HCT116 (cell line): ENCODE measurements at places on chromosomes 11 and 22.

DNA sequence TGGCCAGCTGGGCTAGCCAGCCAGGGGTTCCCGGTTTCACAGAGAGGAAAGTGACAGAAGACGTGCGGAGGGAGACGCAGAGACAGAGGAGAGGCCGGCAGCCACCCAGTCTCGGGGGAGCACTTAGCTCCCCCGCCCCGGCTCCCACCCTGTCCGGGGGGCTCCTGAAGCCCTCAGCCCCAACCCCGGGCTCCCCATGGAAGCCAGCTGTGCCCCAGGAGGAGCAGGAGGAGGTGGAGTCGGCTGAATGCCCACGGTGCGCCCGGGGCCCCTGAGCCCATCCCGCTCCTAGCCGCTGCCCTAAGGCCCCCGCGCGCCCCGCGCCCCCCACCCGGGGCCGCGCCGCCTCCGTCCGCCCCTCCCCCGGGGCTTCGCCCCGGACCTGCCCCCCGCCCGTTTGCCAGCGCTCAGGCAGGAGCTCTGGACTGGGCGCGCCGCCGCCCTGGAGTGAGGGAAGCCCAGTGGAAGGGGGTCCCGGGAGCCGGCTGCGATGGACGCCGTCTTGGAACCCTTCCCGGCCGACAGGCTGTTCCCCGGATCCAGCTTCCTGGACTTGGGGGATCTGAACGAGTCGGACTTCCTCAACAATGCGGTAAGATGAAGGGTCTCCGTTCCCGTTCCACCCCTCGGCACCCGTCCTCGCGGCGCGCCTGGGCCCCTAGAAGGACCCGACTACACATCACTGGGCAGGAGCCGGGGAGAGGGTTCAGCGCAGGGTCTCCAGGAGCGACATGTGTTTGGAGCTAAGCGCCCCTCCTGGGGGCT lies at the start of gene CREB3L1:
Gene CREB3L1 (plus strand): TSS at position 41 of the 765 bp plus-strand sequence. CDS start 450 bp downstream, at position 491.
- no peak for DNase-seq

GRCh38 chr11:3674189-3674588 lies 3.0 kb upstream of the CHRNA10 start:
- DNase-seq: no peak

DNA sequence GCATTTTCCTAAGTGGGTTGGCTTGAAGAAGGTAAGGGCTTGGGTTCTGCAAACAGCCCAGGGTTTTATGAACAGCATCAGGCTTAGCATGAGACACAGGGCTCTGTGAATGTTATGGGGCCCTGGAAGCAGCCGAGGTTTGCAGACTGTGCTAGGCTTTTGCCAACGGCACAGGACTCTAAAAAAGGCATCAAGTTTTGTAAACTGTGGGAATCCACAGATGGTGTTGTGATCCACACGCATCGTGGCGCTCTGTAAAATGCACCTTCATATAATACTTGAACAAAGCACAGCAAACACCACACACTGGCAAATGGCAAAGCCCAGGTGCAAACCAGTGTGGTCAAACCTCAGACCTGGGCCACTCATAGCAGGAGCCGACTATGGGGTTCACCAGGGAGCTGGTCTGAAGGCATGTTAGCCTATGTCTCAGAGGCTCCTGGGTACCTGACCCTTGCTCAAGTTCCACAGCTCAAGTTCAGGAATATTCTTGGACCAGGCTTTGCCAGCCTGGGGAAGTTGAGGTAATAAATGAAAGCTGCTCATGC lies 2.4 kb upstream of the SLCO2B1 start:
- no peak for DNase-seq

DNA sequence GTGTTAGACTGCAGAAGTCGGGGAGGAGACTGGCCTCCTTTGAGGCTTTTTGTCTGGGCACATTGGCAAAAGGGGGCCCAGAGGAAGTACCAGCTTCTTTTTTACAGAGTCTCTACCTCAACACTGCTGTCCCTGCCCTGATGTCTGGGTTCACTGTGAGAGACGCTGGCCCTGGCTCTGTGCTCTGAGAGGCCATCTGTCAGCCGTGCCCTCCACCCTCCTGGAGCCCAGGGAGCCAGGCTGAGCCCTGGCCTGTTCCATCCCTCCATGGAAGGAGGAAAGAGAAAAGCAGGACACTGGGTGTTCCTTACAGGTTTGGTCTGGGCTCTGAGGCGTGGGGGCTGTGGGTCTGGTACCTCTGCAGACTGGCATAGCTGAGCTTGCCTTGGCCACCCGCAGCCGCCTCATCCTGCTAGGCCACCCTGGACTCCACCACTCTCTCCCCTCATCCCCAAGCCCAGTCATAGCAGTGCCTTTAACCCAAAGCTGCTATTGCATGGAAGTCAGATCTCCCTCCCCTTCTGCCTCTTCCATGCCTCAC lies 105.5 kb upstream of the PARVA start:
- DNase-seq: no peak

DNA sequence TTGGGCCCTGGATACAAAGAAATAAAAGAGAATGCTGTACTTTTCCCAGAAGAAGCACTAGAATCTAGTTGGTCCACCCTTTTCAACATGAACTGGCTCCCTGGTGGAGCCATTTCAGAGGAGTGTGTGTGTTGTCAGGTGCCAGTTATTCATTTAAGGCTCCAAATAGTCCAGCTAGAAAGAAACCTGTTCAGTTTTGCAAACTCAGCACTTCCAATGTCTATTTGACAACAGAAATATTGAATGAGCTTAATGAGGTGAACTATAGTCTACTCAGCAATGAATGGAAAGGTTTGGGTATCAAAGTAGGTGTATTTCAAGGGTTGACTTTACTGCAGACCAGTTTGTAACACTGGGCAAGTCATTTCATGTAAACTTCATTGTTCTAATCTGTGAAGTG lies 2.1 kb downstream of the OR8D1 start:
- no peak for DNase-seq

DNA sequence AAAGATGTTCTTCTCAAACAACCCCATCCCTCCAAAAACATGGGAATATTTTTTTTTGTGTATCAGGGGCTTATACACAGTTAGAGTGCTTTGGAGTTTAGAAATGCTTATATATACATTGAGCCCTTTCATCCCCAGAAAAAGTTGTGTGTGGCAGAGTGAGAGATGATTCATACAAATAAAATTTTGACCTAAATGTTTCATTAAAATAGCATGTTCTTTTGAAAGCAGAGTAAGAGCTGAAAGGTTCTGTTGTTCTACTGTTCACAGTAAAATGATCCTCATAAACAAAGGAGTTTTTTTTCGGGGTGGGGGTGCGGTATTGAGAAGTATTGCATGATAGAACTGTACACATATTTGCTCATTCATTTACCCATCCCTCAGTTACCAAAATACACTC lies 512.4 kb downstream of the DLG2 start:
- DNase-seq: no peak

DNA sequence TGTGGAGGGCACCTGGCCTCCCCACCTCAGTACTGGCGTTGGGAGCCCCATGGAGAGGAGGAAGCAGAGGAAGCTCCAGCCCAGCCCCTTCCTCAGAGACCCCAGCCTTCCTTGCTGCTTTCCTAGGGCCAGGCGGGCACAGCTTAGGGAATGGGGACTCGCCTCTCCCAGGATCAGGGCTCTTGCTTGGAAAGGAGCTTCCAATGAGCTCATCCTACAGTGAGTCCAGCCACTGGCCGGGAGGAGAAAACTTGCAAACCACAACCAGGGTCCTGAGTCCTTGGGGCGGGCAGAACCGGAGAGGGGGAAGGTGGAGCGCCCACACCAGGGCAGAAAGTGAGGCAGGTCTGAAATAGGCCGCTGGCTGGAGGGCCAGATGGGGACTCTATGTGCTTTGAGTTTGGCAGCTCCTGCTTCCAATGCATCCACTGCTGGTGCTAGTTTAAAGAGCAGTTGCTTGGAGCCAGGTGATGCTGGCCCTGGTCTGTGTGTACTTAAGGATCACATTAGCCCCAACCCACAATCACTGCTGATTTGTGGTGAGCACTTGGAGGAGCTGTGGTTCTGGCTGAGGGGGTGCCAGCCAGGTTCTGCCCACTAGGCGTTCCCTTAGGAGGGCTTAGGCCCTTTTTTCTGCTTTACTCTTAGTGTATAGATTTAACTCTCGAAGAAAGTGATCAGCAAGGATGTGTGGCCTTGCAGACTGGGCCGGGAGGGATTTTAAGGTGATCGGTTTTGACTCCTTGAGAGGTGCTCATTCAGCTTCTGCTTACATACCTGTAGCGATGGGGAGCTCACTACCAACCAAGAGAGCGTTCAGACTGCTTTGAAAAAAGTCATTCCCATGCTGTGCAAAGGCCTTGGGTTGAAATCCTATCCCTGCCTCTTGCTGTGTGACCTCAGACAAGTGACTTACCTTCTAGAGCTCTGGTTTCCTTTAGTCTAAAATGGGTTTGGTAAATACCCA lies 81.9 kb downstream of the TP53I11 start:
- no peak for DNase-seq

DNA sequence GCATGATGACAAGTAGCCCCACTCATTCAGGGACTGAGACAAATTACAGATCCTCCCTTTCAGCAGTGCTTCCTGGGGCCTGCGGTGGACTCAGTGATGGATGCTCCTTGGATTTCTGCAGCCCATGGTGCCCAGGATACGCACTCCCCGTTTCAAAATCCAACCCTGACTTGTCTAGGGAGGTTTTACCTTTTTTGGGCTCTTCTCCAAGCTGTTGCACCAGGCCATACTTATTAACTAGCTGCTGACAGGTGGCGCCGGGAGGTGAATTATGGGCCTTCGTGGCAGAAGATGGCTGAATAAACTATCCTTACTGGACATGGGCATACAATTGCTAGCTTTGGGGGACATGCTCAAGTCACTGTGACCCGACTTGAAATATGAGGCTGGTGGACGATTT lies 324.3 kb upstream of the SYN3 start:
- DNase-seq: no peak

DNA sequence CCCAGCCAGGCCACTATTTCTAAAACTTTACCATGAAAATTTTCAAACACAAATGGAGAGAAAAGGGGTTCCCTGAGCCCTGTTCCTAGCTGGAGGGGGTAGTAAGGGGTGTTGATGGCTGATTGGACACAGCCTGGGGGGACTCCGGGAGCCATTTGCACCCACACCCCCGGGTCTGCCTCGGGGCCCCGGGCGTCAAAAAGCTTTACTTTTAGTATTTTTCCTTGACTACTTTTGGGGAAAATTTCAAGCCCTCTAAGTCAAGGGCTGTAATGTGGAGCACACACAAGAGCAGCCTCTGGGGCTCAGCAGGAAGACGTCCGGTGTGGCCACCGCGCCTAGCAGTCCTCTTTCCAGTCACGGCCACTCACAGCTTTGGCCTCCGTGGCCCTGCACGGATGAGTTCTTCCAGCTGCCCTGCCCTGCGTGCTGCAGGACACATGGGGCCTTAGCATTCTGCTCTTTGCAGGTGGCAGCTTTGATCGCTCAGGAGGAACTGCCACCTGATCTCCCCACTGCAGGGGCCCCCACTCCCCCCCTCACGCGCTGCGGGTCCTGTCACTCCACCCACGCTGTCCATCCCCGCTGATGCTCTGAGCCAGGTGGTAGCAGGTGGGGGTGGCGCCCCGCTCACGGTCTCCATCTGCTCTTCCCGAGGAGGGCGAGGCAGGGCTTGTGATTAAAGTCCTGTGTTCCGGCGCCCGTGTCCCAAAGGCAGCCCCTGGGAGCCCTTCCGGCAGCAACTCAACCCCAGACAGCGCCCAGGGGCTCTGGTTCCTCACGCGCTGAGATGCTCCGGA lies 14.4 kb downstream of the RNH1 start:
- DNase-seq: no peak

- DNase-seq: no peak
Measured at GRCh38 chr11:116792869-116793771, 1.4 kb upstream of the APOA5 start.

- DNase-seq: no peak
Measured at GRCh38 chr11:109085708-109086373, 336.1 kb upstream of the C11orf87 start.

DNA sequence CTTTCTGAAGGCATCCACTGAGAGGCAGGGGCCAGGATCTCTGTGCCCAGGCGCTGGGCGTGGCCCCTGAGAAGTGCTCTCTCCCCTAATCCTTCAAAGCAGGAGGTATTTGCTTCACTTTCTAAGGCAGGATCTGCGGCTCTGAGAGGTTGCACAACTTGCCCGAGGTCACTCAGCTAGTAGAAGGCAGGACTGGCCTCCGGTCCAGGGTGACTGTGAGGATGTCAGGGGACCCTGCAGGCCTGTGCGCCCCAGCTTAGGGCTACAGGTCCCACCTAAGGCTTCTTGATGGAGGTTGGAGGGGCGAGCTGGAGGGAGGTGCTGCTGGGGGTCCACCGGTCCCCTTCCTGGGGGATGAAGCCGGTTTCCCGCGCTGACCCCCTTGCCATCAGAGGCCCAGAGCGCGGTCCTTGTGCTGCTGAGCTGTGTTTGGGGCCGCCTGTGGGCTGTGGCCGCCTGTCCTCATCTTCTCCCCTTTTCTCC lies 979 bp downstream of the SMIM38 start:
- no peak for DNase-seq

- DNase-seq: no peak
Measured at GRCh38 chr11:722346-722811, 16.3 kb downstream of the EPS8L2 start.

DNA sequence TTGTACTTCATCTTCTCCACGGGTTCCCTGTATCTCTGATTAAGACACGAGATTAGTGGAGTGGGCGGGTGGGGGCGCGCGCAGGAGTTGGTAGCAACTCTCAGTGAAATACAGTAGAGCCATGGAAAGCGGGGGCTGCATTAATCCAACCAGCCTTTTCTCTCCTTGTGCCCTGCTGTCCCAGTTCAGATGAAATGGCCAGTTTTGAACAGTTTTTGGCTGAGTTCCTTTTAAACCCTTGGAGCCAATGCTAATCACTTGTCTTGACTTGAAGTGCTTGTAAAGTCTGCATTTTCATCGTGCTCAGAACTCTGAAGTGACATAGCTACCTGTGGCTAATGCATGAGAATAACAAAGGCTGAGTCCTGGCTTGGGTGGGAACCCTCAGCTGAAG lies 734 bp upstream of the TMEM123 start:
- no peak for DNase-seq

DNA sequence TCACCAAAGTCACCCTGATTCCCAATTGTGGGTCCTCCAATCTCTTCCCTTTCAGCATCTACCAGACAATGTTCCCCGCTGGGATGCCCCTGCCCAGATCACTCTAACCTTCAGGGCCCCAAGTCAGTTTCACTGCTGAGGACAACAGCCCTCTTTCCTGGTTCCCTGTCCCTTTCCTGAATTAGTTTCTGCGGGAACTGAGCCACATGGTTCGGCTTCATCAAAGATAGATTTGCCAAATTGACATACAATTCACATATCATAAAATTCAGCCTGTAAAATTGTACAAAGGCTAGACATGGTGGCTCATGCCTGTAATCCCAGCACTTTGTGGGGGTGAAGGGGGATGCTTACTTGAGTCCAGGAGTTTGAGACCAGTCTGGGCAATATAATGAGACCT lies 10.1 kb downstream of the PRDX5 start:
- DNase-seq: no peak

DNA sequence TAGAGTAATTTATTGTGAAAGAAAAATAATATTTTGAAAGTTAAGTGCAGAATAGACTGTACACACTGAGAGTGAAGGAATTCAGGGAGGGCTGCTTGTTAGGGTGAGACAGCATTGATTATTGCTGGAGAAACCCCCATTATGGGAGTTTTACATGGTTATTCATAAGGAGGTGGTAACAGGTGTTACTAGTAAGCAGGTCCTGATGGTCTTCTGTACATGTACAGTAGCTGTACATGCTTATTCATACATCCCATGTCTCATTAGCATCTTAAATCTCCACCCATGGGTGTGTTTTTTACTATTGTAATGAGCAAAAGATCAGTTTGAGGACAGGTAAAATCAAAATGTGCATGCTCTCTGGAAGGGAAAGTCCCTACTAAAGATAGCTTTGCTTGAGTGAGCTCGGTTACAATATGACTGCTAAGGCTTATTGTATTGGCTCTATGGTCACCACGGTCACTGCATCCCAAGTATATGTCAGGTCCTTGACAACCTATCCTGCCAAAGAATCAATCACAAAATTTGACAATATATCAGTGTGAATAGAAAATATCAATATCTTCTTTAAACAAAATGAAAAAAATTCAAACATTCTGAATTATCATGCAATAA lies 6.2 kb downstream of the KDM4F start:
- no peak for DNase-seq
